Stimulated activated CD8-positive, alpha-beta memory T cell treated with anti-CD3 and anti-CD28 coated beads, Interleukin-4, amount 100 ng/mL, for 1 hour (primary cell): ENCODE measurements at places on chromosomes 5 and 9.

DNA sequence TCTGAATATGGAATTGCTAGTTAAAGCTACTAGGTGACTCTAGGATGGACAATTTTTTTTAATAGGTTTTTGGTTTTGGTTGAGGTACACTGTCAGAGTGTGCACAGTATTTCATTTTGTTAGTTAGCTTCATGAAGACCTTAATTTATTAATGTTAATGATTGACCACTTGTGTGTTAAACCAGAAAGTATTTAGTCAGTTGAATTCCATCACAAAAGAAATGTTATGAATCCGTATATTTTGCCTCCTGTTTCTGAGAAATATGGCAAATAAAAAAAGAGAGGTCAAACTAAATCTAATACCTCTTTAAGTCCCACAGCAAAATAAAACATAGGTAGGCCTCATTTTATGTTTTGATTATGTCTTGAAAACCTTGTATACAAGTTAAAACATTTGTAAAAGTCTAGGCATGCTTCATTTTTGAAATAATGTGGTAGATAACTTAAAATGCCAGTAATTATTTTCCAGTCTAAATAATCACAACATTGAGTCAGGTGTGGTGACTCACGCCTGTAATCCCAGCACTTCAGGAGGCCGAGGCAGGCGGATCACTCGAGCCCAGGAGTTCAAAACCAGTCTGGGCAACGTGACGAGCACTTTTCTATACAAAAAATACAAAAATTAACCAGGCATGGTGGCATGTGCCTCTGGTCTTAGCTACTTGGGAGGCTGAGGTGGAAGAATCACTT is 50.8 kb downstream of the ITGA1 start:
- no peak for DNase-seq

DNA sequence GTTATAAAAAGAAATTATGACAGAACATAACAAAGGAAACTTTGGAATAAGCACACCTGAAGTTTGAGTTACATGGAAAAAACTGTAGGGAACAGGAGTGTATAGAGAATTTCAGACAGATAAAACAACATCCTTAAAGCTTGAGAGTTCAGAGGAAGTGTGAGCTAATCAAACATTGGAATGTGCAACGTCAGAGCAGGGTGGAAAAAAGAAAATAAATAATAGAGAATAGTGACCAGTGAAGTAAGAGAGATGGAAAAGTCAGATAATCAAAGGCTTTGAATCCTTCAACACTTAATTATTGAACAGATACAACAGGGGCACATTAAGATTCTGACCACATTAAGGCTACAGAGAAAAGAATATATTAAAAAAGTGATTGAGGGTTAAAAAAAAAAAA is 128.5 kb upstream of the CDH10 start:
- no peak for DNase-seq

GRCh38 chr9:3181049-3181953 is 337.4 kb upstream of the PUM3 start:
- DNase-seq: no peak

DNA sequence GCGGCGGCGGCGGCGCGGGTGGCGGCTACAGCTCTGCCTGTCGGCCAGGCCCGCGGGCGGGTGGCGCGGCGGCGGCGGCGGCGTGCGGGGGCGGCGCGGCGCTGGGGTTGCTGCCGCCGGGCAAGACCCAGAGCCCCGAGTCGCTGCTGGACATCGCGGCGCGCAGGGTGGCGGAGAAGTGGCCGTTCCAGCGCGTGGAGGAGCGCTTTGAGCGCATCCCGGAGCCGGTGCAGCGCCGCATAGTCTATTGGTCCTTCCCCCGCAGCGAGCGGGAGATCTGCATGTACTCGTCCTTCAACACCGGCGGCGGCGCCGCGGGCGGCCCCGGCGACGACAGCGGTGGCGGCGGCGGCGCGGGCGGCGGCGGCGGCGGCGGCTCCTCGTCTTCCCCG is 296 bp downstream of the ZSWIM6 start:
- no peak for DNase-seq

DNA sequence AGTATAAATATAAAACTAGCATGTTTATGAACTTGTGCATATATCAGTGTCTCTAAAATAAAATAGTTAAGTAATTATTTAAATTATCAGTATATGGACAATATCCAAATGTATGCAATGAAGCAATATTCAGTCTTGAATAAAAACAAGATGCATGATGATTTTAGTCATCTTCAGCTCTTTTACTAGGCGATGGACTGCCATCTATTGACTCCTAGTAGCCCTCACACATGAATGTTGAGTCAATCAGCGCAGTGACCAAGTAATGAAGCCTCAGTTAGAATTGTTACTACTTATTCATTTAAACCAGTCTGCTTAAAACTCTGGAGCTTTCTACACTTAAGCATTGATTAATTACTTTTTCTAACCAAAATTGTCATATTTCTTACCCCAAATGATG is 92.9 kb upstream of the GRHPR start:
- DNase-seq: no peak

- DNase-seq: no peak
These were observed 13.5 kb upstream of the KIF27 start for GRCh38 chr9:83934569-83935275.

GRCh38 chr5:132458226-132458560 is 32.4 kb downstream of the IRF1 start:
- DNase-seq: no peak

DNA sequence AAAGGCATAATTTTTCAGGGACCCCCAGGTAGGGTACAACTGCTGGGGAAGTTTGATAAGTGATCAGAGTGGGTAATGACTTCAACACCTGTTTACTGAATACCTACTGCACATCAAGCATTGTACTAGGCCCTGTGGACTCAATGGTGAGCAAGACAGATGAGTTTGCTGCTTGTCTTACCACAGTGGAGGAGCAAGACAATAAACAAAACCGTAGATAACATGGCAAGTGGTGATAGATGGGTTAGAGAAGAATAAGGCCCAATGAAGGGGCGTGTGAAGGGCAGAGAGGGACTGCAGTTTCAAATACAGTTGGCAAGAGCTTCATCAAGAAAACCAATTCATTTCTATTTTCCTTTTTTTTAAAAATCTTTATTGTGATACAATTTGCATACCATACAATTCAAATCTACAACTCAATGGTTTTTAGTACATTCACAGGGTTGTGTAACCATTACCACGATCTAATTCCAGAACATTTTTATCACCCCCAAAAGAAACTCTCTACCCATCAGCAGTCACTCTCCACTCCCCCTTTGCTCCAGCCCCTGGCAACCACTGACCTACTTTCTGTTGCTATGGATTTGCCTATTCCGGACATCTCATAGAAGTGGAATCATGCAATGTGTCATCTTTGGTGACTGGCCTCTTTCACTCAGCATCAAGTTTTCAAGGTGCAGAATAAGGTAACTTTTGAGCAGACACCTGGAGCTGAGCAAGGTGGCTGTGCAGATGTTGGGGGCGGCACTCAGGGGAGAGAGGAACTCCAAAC is 31.9 kb upstream of the HAND1 start:
- no peak for DNase-seq

DNA sequence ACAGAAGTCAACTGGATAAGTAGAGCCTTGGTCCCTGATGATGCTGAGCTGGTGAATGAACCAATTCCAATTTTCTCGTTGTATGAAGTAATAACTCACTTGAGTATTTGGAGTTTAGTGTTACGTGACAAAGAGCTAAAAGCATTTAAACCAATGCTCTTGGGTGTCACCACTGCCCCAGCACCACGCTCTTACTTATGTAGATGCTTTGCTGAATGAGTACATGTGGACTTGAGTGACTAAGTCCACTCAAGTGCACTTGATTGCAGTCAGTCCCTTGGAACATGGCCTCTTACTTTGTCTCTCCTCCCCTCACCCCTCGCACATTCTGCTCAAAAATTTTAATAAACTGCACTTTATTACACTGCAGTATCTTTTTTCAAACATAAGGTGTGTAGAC is 184.0 kb downstream of the MAN2A1 start:
- DNase-seq: no peak

DNA sequence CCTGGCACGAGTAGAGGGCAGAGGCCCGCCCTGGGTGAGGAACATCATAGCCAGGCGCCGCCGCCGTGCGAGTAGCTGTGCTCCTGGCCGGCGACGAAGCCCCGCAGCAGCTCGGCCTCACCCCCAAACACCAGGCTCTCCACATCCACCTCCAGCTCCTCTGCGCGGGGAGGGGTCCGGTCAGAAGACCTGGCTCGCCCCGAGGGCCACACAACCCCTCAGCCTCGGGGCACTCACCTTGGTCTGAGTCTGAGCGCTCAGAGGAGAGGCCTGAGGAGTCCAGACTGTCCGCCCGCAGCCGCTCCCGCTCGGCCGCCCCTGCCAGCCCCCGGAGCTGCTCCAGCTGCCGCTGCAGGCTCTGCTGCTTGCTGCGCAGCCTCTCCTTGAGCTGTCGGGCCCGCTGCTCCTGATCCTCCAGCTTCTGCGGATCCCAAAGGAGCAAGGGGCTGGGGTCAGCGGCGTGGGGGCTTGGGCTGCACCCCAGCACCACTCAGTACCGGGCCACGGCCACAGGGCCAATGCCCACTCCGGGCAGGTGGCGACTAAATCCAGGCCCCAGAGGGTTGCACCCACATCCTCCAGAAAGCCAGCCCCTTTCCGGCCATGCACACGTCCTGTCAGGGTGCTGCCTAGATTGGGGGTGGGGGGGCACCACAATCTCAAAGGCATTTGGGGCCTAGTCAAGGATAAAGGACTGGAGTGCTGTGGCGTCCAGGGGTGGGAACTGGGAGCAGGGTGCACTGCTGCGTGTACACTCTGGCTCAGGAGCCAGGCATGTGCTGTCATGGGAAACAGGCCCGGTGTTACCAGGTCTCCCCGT is 3.9 kb downstream of the MXD3 start:
- no peak for DNase-seq

DNA sequence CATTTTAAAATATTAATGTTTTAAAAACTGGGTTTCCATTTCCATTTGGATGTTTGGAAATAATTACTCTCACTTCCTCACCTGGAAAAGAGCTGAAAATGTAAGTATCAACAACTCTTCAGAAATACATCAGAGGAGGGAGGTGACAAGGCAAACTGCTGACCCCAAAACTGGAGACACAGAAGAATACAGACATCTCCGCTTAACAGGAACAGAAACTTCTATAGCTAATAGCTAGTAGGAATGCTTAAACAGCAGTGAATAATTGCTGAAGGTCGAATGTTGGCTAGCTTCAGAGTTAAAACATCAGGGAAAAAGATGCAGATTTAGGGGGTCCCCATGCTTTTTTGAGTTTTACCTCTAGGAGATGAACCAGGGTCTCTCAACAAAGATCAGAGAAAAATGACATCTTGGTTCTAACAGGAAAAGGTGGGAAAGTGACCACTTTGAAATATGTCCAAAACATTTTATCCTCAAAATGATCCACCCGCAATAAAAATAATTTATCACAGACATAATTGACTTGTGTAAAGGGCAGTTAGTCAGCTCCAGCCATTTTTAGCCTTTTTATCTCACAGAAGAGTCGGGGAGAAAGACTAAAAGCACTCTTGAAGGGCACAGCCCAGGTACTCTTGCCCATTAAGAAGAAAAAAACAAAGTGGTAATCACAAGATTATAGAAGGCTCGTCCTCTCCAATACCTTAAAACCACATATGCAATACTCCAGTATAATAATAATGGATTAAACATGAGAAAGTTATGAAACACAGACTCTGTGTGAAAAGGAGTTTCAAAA is 1474.9 kb downstream of the EFNA5 start:
- DNase-seq: no peak

DNA sequence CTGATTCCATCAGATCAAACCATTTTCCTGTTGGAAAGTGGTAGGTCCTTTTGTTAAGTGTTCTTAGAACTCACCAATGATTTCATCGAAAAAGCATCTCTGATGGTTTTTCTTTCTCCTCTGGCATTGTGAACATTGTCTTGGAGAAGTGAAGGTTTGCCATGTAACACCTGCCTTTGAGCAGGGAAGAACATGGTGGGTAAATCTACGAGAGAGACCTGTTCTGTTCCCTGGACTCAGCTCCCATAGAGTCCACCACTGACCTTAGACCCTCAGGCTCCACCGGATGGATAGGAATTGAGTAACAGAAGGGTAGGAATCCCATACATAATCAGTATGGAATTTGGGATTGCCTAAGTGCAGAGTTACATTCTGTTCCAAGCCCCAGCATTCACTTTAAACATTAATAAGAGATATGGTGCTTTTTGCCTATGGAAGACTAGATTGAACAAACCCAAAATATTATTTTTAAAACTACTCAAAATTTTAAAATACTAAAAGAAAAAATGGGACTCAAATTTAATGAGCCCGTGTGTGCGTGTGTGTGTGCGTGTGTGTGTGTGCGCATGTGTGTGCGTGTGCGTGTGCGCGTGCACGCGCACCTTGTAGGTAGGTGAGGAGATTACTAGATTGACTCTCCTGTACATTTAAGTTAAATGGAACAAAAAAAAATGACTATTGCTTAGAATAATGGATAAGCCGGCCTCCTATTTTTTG is 92.0 kb downstream of the C9orf152 start:
- DNase-seq: no peak

GRCh38 chr9:107492381-107492970 is 2.9 kb upstream of the KLF4 start:
- no peak for DNase-seq

DNA sequence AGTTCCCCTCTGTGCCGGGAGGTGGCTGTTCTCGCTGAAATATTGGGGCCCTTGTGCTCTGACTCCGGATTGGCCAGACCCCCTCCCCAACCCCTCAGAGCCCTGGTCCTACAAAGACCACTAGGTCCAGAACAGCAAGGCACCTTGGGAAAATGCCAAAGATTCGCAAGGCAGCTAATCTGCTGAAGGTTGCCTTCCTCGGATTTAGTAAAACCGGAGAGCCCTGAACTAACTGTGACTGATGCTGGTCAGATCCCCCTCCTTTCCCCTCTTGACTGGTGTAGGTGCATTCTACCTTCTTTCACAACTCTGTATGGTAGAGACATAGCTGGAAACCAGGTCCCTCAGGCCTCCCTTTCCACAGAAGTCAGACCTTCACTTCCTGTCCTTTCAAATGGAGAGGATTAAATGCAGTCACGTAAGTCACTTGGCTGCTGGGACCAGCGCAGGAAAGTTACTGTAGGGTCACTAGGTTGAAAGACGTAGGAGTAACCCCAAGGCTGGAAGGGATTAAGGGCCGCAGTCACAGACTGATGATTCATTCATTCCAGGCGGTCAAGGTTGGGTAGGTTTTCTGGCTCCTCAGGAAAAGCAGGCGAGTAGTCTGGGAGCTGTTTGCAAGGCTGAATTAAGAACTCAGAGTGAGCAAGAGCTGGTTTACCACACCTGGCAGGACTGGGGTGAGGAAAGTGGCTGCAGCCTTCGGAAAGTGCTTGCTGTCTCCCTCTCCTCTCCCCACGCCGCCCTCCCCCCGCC is 5.3 kb downstream of the BARX1 start:
- DNase-seq: no peak

GRCh38 chr5:61120534-61120933 is 41.7 kb downstream of the SMIM15 start:
- no peak for DNase-seq

DNA sequence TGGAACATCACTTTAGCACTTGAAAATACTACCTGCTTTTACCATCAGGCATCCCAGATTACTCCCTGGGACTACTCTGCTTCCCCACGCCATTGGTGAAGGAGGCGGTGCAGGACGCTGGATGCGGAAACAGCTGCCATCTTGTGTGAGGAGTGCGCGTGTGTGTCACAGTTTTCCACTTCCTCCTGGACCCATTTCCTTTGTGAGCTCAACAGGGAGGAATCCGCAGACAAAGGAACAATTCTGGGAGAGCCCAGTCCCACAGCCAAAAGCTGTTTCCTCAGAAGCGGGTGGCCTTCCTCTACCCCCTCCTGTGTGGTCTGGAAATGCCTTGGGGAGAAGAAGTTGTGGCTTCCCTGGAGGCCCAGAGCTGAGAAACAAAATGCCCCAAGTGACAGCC is 16.8 kb downstream of the AFAP1L1 start:
- no peak for DNase-seq
